ENCODE measurements at places on chromosomes 6 and 20.
A peak's percentile ranks its signal among the peaks of the same experiment; 100 is the strongest.

DNA sequence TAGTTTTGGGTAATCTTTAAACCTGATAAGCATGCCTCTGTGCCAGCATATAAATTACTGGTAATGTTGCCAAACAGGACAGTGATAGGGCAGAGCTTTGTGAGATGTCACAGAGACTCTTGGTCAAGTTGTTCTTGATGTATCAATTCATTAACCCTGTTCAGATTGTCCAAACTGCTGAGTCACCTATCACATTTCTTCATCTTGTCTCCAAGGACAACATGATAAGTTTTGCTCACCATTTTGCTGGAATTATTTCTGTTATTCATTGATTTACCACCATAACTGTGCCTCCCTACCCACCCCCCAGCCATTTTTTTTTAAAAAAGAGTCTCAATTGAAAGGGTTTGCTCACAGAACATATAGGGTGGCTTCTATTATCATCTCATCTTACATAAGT, 19.5 kb upstream of the GMNN start:
- no peak for DNase-seq

GRCh38 chr6:103783329-103783728, 1076.4 kb downstream of the HACE1 start:
- peak; percentile 72 for DNase-seq

DNA sequence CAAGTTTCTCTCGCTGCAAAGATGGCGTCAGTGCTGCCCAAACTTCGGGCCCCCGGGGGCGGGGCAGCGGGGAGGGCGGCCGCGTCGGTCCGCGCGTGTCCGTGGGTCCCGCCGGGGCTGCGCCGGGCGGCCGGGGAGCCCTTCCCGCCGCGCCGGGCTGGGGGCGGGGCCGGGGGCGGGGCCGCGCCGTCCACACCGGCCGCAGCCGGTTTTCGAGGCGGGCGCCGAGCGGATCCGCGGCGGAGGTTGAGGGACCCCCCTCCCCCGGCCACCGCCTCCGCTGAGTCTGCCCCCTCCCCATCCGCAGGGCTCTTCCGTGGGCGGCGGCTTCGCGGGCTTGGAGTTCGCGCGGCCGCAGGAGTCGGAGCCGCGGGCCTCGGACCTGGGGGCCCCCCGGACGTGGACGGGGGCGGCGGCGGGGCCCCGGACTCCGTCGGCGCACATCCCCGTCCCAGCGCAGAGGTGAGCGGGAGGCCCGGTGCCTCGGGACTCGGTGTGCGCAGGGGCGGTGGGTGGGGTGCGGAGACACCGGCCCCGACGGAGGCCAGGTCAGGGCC, 572 bp downstream of the SLC2A4RG start:
- peak; percentile 50 for DNase-seq

- no peak for DNase-seq
These were observed 244.2 kb downstream of the CBLN4 start for GRCh38 chr20:55761100-55761499.

GRCh38 chr20:25207960-25208534, 12.5 kb downstream of the ENTPD6 start:
- DNase-seq: no peak

DNA sequence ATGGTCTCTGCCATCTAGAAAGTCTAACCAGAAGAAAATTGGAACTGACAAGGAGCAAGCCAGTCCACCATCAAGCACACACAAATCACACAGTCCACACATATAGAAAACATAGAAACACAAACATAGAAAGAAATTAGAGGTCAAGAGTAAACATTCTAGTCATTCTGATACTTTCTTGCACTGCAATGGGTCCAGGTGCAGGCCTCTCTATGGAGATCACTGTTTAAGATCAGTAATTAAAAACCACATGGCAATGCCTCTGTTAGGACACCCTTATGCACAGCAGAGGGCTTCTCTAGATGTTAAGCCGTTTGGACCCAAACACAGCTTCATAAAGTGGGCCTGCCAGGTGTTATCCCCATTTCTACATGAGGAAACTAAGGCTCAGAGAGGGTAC, 42.8 kb upstream of the SLC22A23 start:
- DNase-seq: peak; percentile 2

DNA sequence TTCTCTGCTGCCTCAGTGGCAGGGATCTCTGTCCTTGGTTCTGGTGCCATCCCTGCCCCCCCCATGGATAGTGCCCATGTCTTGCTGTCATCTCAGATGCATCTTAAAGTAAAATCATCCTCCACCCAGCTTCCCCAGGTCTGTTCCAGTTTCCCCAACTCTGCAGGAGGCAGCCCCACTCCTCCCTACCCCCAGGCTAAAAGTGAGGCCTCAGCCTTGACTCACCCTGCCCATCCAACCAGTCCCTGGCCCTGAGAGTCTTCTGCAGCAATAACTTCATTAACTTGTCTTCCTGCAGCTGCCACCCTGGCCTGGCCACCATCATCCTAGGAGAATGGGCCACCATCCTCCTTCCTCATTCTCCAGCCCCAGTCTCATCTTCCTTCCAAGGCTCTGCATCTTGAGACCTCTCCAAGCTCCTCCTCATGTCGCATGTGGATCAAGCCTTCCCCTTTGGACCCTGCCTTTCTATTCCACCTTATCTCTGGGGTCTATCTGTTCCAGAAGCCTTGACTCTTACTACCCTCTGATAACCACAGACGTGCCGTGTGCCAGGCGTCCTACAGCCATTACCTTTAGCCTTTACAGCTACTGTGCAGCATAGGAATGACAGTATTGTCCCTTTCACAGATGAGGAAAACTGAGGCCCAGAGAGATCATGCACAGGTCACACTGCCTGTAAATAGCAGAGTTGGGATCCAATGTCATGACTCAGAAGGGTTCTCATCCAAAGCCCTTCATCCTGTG, 2.0 kb upstream of the PNPLA1 start:
- DNase-seq: no peak

DNA sequence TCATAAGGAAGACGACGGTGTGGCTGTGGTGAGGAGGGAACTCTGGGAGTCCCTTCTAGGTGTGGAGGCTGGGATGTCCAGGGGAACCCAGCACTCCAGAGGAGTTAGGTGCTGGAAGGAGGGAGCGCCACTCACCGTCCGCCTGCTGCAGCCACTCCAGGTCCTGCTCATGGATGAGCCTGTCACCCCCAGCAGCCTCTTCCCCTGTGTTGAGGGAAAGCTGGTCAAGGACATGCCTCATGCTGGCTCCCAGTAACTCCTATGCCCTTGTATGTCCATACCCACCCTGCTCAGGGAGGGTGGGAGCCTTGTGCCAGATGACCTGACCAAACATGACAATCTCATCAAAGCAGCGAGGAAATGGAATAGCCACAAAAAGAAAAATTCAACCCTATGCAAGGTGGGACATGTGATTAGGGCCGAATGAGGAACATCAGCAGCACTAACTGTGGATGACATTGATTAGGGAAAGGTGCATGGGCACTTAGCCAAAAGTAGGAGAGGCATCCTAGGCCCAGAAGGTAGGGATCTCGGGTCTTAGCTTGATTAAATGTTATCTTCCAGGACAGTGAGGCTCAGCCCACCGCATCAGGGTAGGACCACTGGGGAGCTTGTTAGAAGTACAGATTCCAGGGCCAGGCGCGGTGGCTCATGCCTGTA, 3.0 kb downstream of the DNPH1 start:
- DNase-seq: no peak

DNA sequence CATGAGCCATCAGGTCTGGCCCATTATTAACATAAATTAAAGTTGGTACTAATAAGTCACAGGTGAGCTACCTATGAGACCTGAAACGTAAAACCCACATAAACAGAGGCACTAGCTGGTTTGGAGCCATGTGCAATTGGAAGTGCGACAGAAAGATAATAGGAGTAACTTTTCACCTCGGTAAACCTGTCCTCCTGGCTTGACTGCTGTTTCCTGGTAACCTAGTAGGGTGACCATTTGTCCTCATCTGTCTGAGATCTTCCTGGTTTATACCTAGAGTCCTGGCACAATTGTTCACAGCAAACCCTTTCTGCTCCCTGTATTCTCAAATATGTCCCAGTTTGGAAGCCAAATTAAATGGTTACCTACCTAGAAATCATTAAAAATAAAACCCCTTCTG, 7.4 kb downstream of the TBC1D20 start:
- no peak for DNase-seq

Measured in NCI-H146 (cell line).